ENCODE measurements at places on chromosomes 11 and 22.
A peak's percentile ranks its signal among the peaks of the same experiment; 100 is the strongest.

GRCh38 chr11:74773476-74773875 lies 24.8 kb downstream of the RNF169 start:
- DNase-seq = no peak

DNA sequence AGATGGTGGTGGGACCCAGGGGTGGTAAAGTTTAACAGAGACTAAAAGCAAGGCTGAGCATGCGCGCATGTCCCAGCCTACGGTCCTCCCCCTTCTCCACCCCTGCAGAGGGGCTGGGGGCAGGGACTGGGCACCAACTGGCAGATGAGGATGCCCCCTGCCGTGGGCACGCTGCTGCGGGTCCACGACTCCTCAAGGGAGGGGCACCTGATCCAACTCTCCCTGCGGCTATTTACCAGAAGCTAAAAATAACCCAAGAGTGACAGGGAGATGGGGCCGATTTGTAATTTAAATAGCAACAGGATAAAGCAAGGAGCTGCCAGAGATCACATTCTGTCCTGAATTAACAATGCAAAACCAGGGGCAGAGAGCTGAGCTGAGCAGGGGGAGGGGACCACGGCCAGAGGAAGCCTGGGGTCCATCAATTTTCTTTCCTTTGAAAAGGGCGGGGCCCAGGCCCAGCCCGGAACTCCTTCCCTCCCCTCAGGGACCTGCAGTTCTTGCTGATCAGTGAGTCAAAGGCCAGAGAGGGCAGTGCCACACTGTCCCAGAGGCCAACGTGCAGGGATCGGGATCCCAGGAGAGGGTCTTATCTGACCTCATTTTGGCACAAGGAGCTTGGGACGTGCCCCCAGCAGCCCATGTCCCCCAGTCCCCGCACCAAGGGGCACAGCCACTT lies 8.1 kb upstream of the DGKZ start:
- no peak for DNase-seq

DNA sequence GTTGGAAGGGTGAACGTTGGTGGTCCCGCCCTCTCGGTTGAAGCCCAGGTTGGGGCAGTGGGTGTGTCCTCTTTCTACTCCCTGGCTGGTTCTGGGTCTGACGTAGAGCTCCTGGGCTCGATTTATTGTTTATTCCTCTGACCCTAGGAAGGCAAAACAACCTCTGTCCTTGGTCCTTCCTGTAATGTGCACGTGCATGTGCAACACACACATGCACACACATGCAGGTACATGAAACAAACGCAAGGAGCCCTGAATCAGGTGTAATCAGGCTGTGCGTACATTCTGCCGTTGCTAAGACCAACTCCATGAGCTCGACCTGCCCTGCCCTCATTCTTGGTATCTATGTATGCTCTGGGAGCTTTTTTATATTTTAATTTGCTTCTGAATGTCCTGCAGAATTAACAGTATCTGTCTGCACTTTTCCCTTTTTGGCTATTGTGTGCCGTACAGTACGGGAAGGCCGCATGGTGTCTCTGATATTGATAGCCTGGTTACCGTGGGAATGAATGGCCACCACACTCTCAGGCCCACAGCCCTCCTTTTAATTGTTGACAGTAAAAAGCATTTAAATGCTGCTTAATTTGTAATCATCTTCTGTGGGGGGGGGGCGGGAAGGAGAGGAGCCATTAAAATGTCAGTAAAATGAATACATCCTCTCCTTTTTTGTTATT lies 66.0 kb upstream of the NNMT start:
- no peak for DNase-seq

GRCh38 chr11:97684486-97685439 lies 1295.0 kb downstream of the JRKL start:
- DNase-seq = no peak

DNA sequence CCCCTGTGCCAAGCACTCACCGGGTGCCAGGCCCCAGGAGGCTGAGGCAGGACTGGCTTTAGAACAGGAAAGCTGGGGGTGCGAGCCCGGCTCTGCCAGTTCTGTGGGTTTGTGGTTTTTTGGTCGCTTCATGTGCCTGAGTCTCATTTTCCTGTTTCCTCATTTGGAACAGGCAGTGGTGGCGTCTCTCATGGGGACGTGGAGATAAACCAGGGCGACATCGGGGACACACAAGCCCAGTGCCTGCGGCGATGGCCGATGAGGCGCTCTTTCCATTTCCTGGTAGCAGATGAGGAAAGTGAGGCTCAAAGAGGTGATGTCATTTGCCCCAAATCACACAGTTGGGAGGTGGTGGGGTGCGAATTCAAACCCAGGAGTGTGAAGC lies 20.8 kb upstream of the CHKA start:
- no peak for DNase-seq

DNA sequence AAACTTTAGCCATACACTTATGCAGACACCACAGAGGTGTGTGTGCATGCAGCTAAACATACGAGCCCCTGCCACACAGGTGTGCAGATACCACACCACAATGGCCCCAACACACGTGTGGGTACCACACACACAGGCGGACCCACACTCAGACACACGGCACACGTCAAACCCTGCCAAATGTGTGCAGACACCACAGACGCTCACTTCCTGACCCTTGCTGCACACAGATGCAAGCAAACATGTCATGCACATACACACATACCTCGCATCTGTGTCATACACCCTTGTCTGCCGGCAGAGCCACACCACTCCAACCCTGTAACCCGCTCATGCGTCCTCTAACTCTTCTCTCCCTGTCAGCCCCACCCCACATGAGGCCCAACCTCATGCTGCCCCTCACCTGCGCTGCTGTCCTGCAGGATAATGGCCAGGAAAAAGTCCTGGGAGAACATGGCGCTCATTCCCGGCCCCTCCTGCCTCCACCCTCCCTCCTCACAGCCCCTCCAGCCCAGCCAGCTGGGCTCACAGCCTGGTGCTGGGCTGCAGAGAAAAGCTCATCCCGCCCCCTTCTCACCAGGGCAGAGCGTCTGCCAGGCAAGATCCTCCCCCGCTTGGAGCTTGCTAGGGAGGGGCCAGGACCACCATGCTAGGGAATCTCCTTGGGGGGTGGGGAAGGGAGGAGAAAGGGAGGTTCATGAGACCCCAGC lies 14.2 kb downstream of the SMPD1 start:
- no peak for DNase-seq

GRCh38 chr11:114129699-114130098 lies 70.2 kb downstream of the ZBTB16 start:
- no peak for DNase-seq

- DNase-seq = no peak
Observed at GRCh38 chr11:122578171-122578825, 77.2 kb upstream of the UBASH3B start.

DNA sequence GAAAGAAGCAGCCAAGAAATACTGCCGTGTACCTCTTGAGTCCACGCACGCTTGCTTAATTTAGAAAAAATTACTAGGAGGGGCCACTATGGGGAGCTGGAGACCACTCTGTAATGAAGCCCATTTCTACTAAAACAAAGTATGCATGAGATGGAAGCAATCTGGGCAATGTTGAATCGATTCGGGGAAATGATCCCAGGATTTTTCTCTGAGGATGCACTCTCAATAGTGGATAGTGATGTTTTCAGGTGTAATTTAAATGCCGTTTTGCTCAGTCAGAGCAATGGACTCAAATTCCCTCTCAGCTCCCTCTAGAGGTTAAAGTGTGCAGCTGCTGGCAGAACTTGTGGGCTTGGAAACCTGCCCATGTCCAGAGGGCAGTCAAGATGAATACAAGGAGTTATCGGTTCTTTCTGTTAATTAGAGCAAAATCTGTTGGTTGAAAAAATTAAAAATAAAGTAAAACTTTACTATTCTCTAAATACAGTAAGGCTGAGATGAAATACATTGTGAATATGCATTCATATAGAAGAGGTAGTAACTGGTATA lies 64.1 kb downstream of the ME3 start:
- DNase-seq = peak; percentile 85

- no peak for DNase-seq
Observed at GRCh38 chr11:121482231-121483129, 29.7 kb upstream of the SORL1-AS1 start.

DNA sequence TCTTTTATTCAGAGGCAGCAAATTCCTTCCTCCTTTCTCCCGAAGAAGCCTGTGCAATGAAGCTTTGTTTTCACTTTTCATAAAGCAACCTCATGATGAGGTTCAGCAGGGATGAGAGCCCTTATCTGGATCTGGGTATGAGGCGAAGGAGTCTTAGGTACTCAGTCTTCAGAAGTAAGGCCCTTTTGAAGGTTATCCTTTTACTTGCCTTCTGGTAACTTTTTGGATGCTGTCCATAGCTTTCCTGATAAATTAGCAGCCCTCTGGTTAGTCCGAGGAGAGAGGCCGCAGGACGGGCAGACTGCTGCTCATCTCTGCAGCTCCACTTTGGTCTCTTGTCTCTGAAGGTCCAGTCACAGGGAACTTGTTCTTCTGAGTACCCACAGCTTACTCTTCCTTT lies 1.1 kb downstream of the TRIM22 start:
- DNase-seq = peak; percentile 46

GRCh38 chr11:76033699-76034098 lies 172.6 kb downstream of the WNT11 start:
- no peak for DNase-seq

DNA sequence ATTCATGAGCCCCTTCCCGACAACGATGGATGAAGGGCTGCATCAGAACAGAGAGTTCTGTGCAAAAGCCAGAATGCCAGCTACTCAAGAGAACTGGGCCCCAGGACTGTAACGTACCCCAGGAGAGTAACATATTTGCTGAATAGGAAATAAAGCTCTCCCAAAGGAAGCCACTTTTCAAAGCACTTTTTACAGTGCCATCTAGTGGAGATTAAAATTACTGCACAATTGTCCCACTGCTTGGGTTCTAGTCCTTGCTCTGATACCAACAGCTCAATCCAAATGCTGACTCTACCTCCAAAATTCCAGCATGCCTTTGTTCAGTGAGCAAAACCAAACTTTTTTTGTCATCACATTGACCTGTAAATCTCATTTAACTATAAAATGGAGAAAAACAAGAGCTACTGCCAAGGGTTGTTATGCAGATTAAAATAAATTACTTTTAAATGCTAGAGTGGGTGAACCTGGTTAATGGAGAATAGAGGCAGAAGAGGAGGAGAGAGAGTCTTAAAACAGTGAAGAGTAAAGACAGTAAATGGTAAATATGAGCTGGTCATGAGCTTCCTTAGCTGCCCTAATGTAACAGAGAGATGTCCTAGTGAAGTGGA lies 87.6 kb upstream of the FSHB start:
- no peak for DNase-seq

- DNase-seq = no peak
Observed at GRCh38 chr11:2691991-2692875, 7.6 kb downstream of the KCNQ1OT1 start.

GRCh38 chr11:47327025-47327424 lies 25.5 kb downstream of the MYBPC3 start:
- DNase-seq = no peak

GRCh38 chr11:42849362-42849761 lies 462.4 kb upstream of the API5 start:
- no peak for DNase-seq

DNA sequence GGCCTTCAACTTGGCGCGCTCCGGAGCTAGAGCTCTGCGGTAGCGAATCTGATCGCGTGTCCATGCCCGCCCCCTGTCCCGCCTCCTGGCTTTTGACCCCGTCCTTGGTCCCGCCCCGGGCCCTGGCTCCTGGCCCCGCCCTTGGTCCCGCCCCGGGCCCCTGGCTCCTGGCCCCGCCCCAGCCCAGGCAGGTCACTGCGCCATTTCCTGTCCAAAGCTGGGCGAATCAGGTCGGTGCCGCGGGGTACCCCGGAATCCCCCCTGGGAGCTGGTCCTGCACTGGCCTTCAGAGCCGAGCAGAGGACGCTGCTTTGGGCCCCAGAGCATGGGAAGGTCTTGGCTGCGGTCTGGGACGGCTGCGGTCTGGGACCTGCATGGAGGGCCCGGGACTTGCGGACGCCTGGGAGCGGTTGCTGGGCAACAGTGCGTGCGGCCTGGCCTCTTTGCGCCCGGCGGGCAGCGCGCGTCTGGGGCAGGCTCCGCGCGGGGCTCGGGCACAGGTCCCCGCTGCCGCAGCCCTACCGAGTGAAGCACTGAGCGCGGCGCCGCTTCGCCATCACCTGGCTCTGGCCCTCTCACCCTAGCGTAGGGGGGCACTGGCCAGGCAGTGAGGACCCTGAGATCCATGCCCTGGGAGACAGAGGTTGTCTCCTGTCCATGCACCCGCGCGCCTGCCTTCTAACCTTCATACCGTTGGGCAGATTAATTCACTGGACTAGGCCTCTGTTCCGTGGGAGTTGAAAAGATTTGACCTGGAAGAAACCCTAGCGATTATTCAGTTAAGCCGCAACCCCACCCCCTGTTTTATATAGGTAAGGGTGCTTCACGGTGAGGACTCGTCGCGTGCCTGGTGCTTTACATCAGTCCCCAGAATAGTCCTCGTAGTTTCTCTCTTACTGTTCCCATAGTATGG lies at the start of gene TTC12:
Gene TTC12 (plus strand): TSS at position 195 of the 913 bp plus-strand sequence. CDS start 1,675 bp downstream, outside the sequence.
- DNase-seq = peak; percentile 98

DNA sequence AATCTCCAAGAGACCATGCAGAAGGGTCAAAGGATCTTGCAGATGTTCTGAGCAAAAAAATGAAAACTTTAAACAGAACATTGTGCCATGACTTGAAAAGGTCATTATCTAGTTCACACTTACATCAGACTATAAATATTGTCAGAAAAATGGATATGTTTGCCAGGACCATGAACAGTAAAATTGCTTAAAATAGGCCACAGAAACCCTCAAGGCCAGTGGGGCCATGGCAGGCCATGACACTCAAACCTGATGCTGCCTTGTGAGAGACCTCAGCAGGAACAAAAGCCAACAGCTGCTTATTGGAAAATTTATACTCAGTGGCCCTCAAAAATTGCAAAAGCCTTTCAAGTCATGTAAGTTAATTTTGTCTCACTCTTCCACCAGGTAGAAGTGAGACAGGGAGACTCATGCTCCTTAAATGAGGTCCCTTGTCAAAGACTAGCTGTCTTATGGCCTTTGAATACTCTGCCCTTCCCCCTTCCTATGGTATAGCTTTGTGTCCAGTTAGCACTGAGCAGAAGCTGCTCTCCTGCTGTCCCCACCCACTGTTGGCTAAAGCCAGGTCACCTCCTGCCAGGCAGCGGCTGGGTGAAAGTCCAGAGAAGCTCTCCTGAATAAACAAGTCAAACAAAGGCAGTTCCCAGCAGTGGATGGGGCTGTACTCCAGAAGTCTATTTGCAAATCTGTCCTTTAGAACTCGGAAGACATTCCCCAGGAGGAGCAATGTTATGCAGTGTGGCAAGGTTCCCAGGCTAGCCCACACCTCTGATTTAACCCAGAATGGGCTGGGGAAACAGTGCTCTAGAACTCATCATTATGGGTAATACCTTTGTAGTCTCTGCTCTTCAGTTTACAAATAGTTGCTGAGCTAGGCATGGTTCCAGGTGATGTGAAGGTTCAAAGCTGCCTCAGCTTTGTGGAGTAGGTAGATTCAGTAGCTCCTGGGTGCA lies 21.4 kb downstream of the ADM start:
- peak; percentile 49 for DNase-seq

- DNase-seq = no peak
Observed at GRCh38 chr11:20963596-20963995, 294.2 kb downstream of the NELL1 start.

DNA sequence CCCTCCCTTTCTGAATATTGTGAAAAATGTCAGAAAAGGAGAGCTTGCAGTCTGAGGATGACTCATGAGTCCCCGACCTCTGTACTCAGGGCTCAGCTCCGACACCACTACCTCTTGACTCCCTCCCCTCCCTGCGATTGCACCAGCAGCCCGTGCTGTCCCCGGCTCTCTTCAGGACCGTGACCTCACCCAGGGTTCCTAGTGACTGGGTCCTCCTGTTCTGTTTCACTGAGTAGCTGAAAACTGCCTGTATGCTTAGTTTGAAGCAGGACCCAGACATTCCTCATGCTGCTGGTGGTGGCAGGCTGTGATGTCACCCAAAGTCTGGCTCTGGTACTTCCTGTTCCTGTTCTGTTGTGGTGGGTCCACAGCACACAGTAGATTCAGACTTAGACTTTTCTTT lies 11.7 kb downstream of the PHRF1 start:
- DNase-seq = no peak

GRCh38 chr22:47606426-47606825 lies 844.0 kb downstream of the TBC1D22A start:
- DNase-seq = no peak

Measured in ovary (tissue), 10 donors.